Activated naive CD4-positive, alpha-beta T cell treated with anti-CD3 and anti-CD28 coated beads, Interleukin-2, amount 10 ng/mL, durations not matched to agents 7 days and 5 days (primary cell): ENCODE measurements at places on chromosomes 3 and 15.

GRCh38 chr3:197329382-197329781 lies 31.0 kb upstream of the DLG1 start:
- no peak for DNase-seq

DNA sequence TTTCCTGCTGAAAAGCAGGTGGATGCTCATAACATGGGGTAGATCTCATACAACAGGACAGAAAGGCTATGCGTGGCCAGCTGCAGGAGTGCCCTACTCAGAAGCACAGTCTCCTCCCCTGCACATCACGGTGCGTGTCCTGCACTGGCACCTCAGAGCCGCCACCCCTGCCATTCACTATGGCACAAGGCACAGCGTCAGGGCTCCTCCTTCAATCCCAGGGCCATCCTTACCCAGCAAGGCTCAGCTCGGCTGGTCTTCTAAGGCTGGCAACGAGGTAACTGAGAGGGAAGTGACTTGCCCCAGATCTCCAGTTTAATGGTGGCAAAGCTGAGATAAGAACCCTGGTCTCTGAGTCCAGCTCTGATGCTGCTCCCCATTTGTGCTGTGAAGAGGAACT lies 97.1 kb downstream of the CPN2 start:
- no peak for DNase-seq

- DNase-seq = no peak
Measured at GRCh38 chr3:78402720-78403119, 1362.8 kb downstream of the ROBO2 start.

DNA sequence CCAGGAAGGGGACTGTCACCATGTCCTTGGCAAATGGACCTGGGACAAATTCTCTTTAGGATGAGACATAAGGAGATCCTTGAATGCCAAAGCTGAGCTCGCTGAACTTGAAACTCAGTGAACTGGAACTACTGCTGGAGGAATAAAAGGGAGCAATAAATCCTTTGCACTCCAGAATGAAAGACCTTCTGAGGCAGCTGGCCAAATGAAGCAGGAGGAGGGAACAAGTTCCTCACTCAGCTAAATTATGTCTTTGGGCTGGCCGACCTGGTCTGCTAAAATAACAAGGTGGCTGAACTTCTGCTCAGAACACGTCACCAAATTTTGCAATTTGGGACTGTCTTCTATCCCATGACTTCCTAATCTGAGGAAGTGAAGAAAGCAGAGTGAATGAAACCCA lies 314.7 kb downstream of the LPP start:
- no peak for DNase-seq

DNA sequence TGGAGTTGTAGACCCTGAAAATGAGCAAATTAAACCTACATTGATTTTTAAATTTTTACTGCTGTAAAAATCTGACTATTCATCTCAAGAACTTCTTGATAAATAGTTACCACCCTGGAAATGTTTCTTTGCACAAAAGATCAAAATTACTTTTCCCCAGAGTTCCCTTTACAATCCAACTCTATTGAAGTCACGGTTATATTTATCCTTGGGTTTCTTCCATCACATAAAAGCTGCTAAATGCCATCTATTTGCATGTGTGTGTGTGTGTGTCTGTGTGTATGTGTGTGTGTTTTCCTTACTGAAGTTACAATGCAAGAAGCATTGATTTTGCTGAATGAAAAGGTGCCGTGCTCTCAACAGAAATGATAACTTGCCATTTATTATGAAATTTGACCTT lies 1273.0 kb downstream of the ROBO2 start:
- DNase-seq = no peak

DNA sequence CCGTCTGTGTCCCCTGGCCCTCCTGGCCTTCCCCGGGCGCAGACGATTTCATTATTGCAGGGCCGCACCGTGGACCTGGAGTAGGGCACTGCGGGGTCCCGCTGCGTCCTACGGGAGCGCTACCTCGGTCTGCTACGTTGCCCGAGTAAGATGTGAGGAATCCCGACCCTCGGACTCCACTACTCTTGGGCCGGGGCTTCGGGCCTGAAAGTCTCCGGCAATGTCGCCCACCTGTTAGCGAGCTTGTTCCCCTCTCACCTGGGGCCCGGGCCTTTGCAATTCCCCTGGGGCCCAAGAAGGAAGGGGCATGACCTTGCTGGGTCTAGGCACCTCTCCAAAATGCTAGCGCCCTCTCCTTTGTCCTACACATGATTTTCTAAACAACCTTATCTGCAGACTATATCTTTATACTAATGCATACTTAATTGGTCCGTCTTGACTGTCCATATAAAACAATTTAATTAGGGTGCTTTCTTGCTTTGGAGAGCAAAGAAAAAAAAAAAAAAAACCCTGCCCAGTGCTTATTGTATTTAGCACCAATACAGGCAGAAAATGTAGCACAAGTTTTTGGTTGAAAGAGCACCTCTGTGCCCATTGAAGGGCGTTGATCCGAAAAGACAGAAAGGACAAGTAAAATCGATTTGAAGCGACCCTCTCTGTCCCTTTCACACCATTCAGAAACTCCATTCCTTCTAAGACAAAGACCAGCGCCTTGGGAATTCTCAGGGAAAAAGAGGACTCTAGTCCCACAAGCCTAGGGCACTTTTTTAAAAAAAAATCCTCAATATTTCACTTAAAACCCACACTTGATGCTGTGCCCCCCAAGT lies 7.0 kb upstream of the NR2F2 start:
- DNase-seq = no peak

GRCh38 chr3:74789111-74789510 lies 174.7 kb upstream of the CNTN3 start:
- DNase-seq = no peak

DNA sequence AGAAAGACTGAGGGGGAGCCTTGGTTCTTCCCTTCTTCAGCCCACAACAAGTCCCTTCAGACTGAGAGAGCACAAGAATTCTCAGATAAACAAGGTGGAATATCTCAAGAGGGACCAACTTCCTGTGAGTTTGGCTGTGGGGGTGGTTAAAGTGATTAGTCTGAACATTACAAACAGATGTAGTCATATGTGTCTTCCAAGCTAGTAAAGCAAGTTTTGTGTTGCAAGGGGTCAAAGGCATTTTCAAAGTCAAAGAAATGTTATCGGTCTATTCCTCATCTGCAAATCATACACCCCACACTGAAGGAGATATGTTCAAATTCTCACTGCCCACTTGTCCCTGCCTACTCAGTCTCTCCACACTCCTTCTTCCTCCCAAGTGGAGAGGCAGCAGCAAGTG lies 242.5 kb downstream of the FAM43A start:
- no peak for DNase-seq

DNA sequence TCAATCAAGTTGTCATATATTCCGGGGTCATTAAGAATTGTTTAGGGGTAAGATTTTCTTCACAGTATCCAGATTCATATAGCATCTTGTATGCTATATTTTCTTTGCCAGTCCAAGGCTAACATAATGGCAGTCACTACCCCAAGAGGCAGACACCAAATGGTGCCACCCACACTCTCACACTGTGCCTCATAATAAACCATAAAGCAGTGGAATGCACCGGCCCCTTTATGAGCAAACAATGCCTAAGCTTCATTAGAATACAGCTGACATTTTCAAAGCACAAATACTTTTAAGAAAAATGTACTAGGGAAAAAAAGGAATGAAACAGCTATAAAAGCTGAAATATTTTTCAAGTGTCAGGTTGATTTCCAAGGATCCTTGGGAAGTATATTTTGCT lies 121.6 kb downstream of the TFDP2 start:
- DNase-seq = peak; percentile 38

DNA sequence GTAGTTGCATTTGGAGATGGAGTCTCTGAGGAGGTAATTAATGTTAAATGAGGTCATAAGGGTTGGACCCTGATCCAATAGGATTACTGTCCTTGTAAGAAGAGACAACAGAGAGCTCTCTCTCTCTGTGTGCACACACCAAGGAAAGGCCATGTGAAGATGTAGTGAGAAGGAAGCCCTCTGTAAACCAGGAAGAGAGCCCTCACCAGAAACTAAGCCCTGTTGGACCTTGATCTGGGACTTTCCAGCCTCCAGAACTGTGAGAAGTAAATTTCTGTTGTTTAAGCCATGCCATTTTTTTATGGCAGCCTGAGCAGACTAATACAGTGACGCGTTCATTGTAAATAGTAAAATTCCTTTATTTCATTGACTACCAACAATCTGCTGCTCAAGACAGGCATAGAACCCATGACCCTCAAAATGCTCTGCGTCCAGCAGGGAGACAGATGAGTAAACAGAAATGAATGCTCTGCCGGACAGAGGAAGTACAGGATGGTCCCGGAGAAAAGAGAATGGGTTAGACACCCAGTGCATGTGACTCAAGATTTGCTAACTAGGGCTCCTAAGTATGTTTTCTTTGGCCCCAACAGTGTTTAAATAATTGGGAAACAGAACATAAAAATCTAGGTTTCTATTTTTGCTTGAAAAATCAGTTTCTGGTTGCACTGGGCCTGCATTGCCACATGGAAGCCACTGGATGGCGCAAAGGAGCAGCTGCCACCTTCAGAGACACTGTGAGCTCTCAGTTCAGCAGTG lies 37.9 kb upstream of the TNFAIP8L3 start:
- peak; percentile 27 for DNase-seq

DNA sequence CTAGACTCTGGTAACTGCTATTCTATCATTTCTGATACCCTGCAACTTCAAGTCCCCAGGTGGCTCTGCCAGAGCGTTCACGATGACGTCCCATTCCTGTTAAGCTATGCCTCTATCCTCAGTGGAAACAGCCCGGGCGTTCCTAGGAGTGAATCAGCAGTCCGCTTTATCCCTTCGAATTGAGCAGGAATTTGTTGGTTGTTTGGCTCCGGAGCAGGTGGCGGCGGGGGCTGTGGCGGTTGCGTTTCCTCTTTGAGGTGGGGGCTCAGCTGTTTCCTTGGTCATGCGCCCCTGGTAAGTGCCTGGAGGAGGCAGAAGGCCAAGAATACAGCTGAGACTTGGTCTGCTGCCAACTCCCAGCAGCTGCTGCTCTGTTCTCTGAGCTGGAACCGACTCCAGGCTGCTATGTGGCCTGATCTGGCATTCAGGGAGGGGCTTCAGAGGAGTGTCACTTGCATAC lies 25.2 kb downstream of the ARPP21 start:
- DNase-seq = no peak

GRCh38 chr15:40043927-40044716 lies 5.1 kb upstream of the SRP14 start:
- DNase-seq = no peak

DNA sequence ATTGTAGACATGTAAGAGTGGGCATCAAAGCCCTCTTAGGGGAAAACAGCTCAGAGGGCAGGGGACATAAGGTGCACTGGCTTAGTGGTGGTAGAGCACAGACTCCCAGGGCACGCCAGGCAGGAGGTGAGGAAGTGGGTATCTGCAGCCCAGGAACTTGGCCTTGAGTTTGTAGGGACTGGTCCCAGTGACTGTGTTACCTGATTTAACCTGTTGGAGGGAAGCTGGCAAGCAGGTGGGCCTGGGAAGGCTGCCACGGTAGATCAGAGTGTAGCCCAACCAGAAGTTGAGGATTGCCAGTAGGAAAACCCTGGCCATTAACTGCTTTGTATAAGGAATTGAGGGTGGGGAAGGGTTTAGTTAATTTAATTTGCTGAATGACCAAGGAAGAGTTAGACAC lies 417.5 kb upstream of the C2CD4B start:
- no peak for DNase-seq

DNA sequence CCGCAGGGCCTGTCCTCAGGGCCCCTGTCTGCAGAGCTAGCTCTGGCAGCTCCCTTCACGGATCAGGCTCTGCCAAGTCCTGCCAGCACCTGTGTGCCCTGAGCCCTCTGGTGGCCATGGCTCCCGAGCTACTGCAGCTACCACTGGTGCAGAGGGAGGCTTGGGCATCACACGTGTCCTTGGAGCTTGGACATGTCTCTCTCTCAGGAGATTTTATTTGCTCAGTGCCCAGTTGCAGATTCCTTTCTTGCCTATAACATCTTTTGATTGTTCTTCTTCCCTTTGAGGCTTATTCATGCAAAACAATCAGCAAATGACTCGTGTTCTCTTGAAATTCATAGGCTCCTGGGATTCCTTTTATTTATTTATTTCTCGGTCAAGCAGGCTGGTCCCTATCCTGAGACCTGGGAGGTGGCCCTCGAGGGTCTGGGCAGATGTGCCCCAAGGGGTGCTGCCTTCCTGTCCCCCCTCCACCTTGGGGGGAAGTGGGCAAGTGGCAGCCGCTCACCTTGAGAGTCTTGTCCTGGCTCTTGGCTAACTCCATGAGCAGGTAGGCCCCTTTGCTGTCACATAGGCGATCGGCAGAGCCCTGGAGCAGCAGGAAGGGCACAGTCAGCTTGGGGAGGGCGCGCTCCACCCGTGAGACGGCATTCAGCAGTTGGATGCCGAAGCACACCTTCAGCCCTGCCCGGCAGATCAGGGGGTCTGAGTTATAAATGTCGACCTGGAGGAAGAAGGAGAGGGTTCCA lies 21.9 kb downstream of the ABTB1 start:
- peak; percentile 72 for DNase-seq

- peak; percentile 99 for DNase-seq
Measured at GRCh38 chr3:49673715-49674496, at the start of gene APEH. TSS of gene APEH (plus strand) at chr3:49674351. CDS start at chr3:49674402, 51 bp downstream.

DNA sequence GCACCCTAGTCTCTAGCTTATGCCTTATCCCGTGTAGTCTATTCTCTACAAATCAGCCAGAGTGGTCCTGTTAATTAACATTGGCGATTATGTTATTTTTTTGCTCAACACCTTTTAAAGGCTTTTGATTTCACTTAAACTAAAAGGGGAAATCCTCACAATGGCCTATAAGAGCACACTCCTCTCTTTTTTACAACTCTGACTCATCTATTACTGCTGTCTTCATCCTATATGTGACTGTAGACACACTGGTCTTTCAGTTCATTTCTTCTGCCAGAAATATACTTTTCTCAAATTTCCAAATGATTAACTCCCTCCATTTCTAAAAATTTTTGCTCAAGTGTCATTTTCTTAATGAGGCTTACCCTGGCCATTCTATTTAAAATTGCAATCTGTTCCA lies 143.4 kb downstream of the NSUN3 start:
- no peak for DNase-seq

- DNase-seq = peak; percentile 24
Measured at GRCh38 chr15:57527382-57528091, 64.2 kb upstream of the MYZAP start.

DNA sequence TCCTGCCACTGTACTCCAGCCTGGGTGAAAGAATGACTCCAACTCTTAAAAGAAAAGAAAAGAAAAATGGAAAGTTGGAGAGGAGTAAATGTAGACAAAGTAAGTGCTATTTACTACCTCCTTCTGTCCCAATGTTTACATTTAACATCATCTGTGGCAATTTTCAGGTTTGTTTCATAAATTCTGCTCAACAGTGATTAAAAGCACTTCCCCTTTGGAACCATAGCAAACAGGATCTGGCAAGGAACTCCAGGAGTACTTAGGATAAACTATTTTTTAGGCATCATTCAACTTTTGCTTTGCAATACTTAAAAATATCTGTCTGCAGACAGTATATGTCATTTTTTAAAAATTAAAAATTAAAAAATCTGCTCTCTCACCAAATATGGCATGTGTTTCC lies 5.5 kb upstream of the CX3CR1 start:
- no peak for DNase-seq

- DNase-seq = peak; percentile 14
Measured at GRCh38 chr3:14126887-14127505, 2.1 kb downstream of the TMEM43 start.
